ENCODE measurements at places on chromosomes 3 and 15.

GRCh38 chr3:178127221-178127620 lies 409.0 kb upstream of the KCNMB2 start:
- no peak for DNase-seq

DNA sequence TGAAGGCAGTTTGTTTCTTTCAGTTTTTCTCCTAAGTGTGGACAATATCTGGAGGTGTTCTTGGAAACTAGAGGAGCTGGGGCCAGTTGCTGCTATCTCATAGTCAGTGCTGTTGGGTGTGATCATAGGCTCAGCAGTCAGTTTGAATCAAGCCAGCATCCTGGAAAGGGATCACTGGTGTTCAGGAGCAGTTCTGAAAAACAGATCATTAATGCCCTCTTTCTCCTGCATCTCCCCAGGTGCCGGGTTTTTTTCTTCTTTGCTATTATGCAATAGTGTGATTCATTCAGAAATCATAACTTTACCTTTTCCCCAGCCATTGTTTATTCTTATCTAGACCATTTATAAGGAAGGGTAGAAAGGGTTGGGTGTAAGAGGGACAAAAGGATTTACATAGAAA lies 24.0 kb downstream of the LNP1 start:
- no peak for DNase-seq

- peak; percentile 28 for DNase-seq
Measured at GRCh38 chr3:175304404-175304803, 445.3 kb downstream of the NAALADL2 start.

DNA sequence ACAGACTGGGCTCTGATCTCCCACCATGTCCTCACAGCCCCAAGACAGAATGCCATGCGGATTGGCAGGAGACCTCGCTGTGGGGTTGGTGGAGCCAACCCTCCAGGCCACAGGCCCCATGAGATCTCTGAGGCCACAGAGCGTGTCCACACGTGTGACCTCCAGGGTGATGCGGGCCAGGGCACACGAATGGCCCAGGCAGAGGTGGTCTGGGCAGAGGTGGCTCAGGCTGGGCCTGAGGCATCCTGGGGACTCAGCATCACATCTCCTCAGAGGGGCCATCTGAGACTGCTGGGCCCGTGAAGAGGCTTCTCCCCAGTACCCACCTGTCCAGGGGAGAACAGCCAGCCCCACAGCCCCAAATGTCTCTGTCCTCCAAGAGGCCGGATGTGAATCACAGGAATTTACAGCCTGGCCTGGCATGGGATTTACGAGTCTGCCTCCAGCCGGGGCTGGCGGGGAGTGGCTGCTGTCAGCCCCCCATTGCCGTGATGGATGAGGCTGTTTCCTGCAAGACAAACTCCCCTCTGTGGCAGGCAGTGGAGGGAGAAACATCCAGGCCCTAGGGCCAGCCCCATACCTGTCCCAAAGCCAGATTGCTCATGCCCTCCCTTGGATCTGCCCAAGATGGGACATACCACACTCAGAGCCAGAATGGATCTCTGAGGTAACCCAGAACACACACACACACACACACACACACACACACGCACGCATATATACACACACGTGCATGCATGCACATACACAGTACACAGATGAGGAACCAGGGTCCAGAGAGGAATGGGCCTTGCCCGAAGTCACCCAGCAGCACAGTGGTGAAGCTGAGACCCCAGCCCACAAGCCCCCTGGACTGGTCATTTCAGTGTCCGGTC lies 208.3 kb downstream of the TBC1D2B start:
- no peak for DNase-seq

GRCh38 chr3:191762323-191762960 lies 301.5 kb downstream of the PYDC2 start:
- DNase-seq, result peak; percentile 11

GRCh38 chr3:132090921-132091320 lies 56.1 kb upstream of the CPNE4 start:
- no peak for DNase-seq

GRCh38 chr3:110026421-110026820 lies 689.1 kb upstream of the DPPA4 start:
- DNase-seq, result no peak

GRCh38 chr3:142894493-142894892 lies 5.6 kb upstream of the PCOLCE2 start:
- no peak for DNase-seq

DNA sequence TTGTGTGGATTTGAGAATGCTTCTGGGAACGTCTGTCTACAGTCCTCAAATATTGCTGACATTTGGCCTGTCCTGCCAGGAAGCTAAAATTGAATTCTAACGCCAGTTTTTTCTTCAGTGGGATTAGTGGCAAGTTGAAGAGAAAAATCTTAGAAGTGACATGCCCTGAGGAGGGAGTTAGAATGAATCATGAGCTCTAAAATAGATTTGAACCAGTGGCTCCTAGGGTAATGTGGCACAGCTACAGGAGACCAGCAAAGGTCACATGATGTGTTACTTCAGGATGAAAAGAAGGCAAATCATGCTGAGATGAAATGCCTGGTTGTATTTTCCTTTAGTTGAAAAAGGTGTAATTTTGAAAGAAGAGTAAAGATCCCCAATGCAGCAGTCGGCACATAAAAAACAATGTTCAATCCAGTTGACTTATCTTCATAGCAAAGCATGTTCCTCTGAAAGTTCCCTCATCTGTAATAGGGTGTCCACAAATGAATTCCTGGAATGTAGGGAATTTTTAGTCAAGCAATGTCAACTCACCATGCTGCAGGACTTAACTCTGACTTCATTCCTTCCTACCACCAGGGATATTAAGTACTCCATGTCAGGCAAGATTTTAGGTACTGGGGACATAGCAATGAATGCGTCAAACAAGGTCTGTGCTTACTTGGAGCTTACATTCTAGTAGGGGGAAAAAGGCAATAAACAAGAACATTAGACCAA lies 171.6 kb downstream of the CADPS start:
- DNase-seq, result no peak

- no peak for DNase-seq
Measured at GRCh38 chr3:172106989-172107388, 67.6 kb downstream of the FNDC3B start.

DNA sequence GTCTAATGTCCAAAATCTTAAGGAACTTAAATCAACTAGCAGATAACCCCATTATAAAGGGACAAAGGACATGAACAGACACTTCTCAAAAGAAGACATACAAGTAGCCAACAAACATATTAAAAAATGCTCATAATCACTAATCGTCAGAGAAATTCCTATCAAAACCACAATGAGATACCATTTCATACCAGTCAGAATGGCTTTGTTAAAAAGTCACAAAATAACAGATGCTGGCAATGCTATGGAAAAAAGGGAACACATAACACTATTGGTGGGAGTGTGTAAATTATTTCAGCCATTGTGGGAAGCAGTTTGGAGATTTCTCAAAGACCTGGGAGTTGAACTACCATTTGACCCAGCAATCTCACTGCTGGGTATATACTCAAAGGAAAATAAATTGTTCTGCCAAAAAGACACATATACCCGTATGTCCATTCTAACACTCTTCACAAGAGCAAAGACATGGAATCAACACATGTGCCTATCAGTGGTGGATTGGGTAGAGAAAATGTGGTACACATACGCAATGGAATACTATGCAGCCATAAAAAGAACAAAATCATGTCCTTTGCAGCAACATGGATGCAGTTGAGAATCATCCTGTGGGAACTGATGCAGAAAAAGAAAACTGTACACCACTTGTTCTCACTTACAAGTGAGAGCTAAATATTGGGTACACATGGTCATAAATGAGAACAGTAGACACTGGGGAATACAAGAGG lies 78.5 kb downstream of the TCF12 start:
- no peak for DNase-seq

GRCh38 chr3:184320104-184320445 lies 5.7 kb downstream of the EIF4G1 start:
- DNase-seq, result peak; percentile 47

- no peak for DNase-seq
Measured at GRCh38 chr3:14124223-14124614, 451 bp downstream of the CHCHD4 start.

DNA sequence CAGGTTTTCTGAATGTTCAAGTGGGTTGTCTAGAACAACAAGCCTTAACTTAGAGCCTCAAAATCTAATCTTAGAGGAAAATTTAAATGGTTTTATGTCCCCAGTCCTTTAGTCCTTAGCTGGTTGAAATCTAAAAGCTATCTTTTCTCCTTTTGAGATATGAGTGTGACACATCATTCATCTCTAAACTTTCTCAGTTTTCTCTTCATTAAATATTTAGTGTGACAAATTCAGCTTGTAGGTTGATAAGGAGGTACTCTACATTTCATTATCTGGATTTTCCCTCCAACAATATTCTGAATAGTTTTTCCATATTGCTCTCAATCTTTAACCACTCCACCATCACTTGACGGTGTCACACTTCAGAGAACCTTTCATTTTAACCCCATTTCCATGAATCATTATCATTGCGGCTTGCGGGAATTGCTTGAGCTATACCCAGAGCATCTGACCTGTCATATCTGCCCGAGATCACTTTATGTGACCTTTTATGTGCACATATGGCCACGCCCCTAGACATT lies 16.1 kb upstream of the ATP8B4 start:
- DNase-seq, result no peak

DNA sequence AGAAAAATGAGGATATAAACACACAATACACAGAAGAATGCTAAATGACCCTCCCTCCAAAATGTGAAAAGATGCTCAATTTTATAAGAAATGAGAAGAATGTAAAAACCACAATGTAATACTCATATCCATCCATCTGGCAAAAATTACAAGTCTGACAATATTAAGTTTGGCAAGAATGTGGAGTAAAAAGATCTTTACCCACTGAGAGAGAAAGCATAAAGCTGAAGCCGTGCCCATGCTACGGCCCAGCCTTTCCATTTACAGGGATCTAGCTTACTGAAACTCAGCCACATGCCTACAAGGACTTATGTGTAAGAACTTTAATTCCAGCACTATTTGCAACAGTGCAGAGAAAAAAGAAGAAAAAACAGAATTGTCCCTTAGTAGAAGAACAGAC lies 42.9 kb downstream of the ATP13A3 start:
- DNase-seq, result no peak

GRCh38 chr15:91122296-91122695 lies 22.2 kb downstream of the SV2B start:
- DNase-seq, result no peak

DNA sequence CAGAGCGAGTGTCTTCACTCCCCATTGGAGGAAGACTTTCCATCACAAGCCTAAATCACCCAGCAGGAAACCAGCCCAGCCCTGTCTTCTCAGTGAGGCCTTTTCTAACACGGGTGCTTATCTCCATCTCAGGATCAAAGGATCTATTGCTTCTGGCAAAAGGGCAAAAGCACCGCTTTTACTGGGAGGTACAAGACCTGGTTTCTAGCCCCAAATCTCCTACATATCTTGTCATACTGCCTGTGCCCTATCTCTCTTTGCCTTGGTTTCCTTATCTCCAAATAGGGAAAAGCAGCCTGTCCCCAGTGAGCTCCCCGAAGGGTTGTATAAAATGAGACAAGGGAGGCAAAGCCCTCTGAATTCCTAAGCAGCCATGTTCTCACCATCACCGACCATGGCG lies 5.2 kb downstream of the GLB1 start:
- DNase-seq, result no peak

DNA sequence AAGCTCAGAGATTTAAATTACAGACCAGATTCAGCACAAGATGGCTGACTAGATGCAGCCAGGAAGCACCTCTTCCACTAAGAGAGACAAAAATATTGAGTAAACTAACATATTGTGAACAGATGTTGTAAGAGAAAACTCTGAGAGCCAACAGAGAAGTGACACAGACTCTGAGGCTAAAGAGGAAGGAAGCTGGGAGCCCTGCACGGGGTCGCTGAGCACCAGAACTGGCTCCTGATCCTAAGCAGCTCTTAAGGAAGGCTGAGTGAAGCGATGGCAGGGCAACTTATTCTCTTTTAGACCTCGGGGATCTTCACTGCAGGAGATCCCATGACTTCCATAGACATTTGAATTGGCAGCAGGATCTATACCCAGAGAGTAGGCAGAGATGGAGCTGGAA lies 578.0 kb upstream of the GRM7 start:
- DNase-seq, result no peak

DNA sequence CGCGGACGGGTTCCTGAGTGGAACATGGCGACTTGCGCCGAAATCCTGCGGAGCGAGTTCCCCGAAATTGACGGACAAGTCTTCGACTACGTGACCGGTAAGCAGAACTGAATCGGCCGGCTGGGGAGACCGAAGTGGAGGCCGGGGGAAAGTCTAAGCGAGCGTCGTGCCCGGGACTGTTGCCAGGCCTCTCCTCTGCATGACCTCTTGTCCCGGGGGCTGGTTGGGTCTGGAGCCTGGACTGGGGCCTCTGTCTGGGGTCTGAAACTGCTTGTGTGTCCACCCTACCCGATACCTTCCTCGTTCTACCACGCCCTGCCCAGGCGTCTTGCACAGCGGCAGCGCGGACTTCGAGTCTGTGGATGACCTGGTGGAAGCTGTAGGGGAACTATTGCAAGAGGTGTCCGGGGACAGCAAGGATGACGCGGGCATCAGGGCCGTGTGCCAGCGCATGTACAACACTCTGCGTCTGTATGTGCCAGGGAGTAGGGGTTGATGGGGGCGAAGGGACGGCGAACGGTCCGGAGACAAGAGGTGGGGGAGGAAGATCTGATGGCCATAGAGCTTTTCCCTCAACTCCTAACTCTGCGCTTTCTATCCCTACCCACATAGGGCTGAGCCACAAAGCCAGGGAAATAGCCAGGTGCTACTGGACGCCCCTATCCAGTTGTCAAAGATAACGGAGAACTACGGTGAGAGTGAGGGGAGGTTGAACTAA lies at the start of gene ABCF3:
ABCF3 (plus strand) TSS at position 16 of the 718 bp plus-strand sequence; CDS start at position 25, 9 bp downstream.
- no peak for DNase-seq

DNA sequence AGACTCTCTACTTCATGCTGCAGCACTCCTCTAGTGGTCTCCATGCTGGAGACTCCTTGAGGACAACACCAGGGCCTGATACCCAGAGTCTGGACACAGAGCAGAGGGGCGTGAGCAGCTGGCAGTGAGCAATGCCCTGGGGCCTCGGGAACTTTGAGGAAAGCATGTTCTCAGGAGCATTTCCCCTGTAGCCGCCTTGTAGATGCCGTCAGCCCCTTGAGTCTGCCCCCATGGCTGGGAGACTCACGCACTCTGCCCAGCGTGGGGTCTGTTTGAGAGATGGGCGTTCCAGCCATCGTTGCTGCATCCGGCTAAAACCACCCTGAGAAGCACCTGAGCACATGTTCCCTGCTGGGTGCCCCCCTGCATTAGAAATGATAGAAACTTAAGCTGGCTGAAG lies 56.8 kb downstream of the PLXNA1 start:
- no peak for DNase-seq

GRCh38 chr3:138369151-138369900 lies 20.9 kb downstream of the MRAS start:
- DNase-seq, result no peak

DNA sequence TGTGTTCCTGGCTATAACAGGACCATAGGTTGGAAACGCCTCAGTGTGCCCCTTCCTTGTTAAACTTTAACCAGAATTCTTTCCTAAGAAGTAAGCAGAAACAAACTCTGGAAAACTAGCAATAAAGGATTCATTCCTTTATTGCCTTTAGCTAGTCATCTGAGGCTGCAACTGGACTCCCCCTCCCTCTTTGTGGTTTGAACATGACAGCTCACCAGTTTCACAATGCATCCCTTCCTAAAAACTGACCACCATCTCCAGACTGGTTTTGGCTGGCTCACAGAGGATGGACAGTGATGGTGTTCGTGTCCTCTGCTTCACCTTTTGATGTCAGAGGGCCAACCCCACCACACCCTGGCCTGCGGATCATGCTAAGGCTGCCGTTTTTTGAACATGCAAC lies 27.9 kb upstream of the TGFBR2 start:
- DNase-seq, result no peak
